Muscle of leg (tissue), 16 donors: ENCODE measurements at places on chromosomes 12 and 14. TPM values are rescaled to one million over a fixed set of nuclear protein-coding genes. Genes with fewer than 3 reads are reported as not detected.

The KRT72 gene
- not detected for total RNA-seq

The DPY19L2 gene
- total RNA-seq, result 7.3 TPM

The RDH11 gene
- 43.3 TPM for total RNA-seq

The ACSM4 gene
- not detected for total RNA-seq

The SLC10A1 gene
- not detected for total RNA-seq

The SERPINA12 gene
- not detected for total RNA-seq

The DDX51 gene
- total RNA-seq, result 5.7 TPM

The CACNA2D4 gene
- total RNA-seq, result 1.6 TPM

The DNAH10 gene
- total RNA-seq, result 1.5 TPM

The SLCO1A2 gene
- total RNA-seq, result not detected

The DAZAP2 gene
- 46.1 TPM for total RNA-seq

The A2M gene
- total RNA-seq, result 233 TPM

The POLR3B gene
- total RNA-seq, result 9.8 TPM

The FGD4 gene
- 35.4 TPM for total RNA-seq

The ZFHX2 gene
- total RNA-seq, result 0.35 TPM

The DTX1 gene
- 2.2 TPM for total RNA-seq

The OASL gene
- 0.09 TPM for total RNA-seq

The TDRD9 gene
- total RNA-seq, result 0.22 TPM

The CABP1 gene
- 2.3 TPM for total RNA-seq

The SMCO2 gene
- not detected for total RNA-seq

The ADGRD1 gene
- total RNA-seq, result 10.8 TPM

The KRT78 gene
- not detected for total RNA-seq

The PTPRR gene
- total RNA-seq, result 2.0 TPM

The ARHGEF40 gene
- 50.5 TPM for total RNA-seq

The ZNF839 gene
- total RNA-seq, result 8.2 TPM

The KRT74 gene
- total RNA-seq, result not detected

The MYH6 gene
- total RNA-seq, result 0.66 TPM

The LRRIQ1 gene
- total RNA-seq, result 0.53 TPM

The TAS2R30 gene
- 4.3 TPM for total RNA-seq

The AVPR1A gene
- total RNA-seq, result 11.7 TPM

The SERPINA5 gene
- 0.18 TPM for total RNA-seq

The GALNT9 gene
- total RNA-seq, result 0.93 TPM

The CFL2 gene
- 573 TPM for total RNA-seq

The IFNG-AS1 gene
- total RNA-seq, result 0.31 TPM

The PTPN11 gene
- 45.6 TPM for total RNA-seq

The TAS2R46 gene
- 1.6 TPM for total RNA-seq

The SLCO1B1 gene
- 0.04 TPM for total RNA-seq

The RND1 gene
- 0.22 TPM for total RNA-seq

The RNASE3 gene
- not detected for total RNA-seq

The SERPINA3 gene
- 0.09 TPM for total RNA-seq

The ZNF385A gene
- 2.7 TPM for total RNA-seq

The CEP170B gene
- total RNA-seq, result 1.6 TPM

The HOXC4 gene
- total RNA-seq, result 10.1 TPM

The PDE3A gene
- total RNA-seq, result 11.3 TPM

The KRT5 gene
- 0.66 TPM for total RNA-seq

The MAP3K9 gene
- 0.13 TPM for total RNA-seq

The P2RX2 gene
- not detected for total RNA-seq

The TROAP gene
- total RNA-seq, result 6.9 TPM

The KRT71 gene
- total RNA-seq, result not detected

The ART4 gene
- total RNA-seq, result 0.09 TPM

The CCDC38 gene
- 0.09 TPM for total RNA-seq

The SPPL3 gene
- total RNA-seq, result 10.2 TPM

The DIABLO gene
- 42.9 TPM for total RNA-seq

The DENND5B gene
- 21.0 TPM for total RNA-seq

The CLEC2A gene
- not detected for total RNA-seq
